ENCODE measurements at places on chromosomes 5 and 9.

DNA sequence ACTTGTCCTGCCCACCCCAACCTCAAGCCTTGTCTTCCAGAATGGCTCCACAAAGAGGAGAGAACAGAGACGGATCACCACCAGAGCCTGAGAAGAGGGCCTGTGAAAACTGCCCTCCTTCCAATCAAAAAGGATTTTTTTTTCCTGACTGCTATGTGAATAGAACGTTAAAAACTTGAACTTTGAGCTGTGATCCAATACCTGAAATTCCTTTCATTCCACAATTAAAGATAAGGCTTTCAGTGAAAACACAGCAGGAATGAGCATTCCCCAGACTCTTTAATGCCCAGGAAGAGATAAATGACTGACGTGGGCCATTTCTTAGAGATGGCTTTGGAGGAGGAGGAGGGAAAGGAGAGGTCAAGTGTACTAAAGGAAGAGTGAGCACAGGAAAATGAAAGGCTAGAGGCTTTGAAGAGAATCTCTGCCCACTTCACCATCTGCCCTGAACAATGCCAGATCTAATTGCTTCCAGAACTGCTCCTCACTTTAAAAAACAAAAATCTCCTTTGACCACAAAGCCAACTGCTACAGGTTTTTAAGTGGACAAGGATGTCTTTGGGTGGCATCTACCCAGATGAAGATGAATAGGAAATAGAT is 177.9 kb upstream of the MAP3K1 start:
- DNase-seq: no peak

DNA sequence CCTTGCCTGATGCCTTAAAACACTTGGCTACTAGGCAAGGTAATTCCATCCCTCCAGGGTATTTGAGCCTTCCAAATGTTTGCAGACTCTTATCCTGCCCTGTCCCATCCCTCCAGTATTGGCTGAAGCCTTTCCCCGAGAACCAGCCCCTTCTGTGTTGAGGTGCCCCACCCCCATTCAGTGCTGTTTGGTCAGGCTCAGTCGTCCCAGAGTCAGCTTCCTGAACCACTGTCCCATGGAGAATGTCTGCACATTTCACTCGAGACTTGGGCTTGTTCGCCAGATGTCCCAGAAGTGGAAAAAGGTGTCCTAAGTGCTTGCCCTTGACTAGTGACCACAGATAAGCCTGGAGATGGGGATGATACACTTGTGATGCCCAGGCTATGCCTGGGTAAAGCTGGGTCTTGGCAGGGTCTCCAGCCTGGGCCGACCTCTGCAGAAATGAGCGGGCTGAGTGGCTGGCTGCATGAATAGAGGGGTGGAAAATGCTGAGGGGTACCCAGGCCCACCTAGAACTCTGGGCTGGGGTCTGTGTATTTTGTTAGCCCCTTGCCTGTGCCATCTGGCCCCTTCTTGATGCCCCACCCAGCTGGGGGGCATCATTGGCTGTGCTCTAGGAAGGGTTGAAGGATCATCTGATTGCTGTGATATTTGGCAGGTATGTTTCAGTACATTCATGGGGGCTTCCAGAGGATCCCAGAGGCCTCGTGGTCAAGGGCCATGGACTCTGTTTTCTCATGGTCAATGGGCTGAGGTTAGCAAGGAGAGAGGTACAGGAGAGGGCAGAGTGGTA is 178.4 kb downstream of the MACROH2A1 start:
- no peak for DNase-seq

DNA sequence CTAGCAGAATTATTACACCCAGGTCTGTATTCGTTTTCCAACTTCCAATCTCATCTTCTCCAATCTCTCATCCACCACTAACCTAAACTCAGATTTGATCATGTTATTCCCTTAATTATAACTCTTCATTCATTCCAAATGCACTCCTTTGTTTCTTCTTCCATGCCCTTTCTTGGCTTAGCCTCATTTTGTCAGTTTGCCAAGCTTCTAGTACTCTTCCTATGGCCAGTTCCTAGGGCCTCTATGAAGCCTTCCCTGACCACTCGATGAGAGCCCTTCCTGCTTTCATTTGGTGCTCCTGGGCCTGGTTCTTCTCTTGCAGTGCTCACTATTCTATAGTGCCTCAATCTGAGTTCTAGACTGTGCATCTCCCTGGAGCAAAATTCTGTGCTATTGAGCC is 5.8 kb downstream of the FAM219A start:
- DNase-seq: no peak

DNA sequence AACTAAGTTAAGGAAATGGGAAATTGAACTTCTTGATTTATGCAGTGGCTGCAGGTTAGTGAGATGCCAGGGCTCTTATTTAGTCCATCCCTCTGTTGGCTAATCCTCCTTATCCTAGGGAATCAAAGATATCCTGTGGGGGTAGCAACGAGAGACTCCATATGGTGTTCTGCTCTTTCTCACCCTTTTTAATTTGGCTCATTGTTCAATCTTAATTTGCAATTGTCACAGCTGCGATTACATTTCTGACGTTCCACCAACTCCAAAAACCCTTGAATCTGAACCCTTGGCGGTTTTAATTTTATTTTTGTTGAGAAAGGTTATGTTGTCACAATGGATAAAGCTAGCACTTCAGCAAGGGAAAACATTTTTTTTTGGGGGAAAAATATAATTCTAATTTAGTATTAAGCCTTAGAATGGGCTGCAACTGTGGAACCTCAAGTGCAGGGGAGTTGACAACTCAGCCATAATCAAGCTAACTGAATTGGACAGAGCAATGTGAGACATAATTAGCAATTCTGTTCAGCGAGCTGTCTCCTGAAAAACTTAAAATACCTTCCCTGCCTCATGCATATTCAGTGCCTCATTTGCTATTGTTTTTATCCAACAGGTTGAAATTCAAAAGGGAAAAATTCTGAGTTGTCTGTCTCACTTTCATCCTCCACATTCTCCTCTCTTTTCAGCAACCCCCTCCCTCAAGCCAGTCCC is 91.3 kb downstream of the MAT2B start:
- no peak for DNase-seq

DNA sequence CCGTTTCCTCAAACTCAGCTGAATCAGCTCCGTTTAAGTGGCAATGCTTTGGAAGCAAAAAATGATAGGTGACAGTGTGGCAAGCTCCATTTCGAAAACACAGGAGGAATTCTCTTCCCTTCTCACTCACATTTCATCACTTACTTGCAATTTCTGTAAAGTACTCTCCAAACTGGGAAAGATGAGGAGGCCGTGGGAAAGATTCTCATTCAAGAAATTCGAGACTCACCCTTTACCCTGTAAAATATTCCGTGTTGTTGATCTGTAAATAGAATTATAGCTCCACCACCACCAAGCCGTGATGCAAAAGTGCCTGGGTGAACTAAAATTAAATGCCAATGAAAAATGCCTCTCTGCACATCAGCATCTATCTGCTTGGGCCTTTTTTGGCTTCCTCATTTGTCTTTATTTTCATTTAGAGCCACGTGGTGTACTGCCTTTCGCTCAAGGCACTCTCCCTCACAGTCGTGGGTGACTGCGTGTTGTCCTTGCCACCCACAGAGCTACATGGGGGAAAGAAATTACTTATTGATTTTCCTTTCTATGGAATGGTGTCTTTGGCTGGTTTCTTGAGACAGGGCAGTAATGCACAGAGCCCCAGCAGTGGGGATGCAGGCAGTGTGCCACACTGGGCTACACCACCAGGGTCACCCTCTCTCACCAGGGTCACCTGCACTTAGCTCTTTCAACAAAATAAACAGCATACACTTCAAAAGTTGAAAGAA is 289.3 kb upstream of the TAS2R1 start:
- no peak for DNase-seq

DNA sequence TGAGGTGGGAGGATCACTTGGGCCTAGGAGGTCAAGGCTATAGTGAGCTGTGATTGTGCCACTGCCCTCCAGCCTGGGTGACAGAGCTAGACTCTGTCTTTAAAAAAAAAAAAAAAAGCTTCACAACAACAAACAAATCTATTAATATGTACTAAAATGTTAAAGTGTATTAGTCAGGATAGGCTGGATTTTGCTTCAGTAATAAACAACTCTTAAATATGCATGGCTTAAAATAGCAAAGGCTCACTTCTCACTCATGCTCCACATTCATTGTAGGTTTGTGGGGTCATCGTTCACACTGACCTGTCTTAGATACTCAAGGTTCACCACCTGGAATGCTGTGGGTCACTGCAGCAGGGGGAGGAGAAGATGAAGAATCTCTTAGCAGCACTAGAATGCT is 33.8 kb upstream of the COL15A1 start:
- DNase-seq: no peak

DNA sequence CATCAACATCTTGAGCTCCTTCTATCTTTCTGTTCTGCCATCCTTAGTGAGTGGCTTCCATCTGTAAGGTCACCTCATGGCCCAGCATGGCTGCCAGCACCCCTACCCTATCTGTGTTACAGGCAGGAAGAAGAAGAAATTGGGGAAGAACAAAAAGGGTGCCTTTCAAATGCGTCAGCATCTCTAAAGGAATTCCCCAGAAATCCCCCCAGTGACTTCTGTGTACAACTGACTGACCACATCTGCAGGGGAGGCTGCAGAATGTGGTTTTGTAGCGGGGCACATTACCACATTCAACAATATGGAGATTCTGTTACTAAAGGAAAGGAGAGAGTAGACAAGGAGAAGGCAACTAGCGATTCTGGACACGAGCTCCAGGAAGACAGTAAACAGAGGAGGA is 40.1 kb downstream of the ALG2 start:
- no peak for DNase-seq

- DNase-seq: no peak
These were observed 263.2 kb downstream of the KCTD16 start for GRCh38 chr5:144433893-144434292.

- no peak for DNase-seq
These were observed 12.6 kb upstream of the ASPN start for GRCh38 chr9:92494856-92495255.

- no peak for DNase-seq
These were observed 307.8 kb downstream of the RAB3C start for GRCh38 chr5:58890701-58891085.

DNA sequence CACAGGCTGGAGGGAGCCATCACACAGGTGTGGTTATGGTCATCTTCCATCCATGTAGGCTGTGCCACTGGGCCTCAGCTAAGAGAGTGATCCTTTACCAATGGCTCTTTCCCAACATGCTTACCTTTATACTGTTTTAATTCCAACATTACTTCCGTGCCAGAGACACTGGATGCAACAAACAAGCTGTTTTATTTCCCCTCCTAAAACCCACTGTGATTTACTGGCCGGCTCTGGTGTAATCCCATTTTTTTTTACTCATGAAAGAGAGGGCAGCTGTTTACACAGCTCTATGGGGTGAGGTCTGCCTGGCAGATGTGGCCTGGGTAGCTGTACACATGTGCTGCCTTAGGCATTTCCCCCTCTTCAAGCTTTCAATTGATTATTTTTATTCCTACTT is 58.5 kb downstream of the MACROH2A1 start:
- no peak for DNase-seq

DNA sequence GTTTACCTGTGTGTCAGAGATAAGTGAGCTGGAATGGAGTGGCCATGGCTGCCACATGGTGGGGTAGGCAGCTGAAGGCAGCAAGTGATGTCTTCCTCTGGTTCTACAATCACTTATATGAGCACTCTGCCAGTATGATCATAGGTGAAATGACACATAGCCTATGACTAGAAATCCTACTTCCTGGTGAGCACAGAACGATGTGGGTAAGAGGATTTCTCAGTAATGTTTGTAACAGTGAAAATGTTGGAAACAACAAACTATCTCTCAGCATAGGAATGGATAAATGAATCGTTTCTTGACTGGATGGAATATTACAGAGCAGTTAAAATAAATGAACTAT is 187.0 kb upstream of the S1PR3 start:
- no peak for DNase-seq

- DNase-seq: no peak
These were observed 84.1 kb downstream of the PPP2R2B start for GRCh38 chr5:146794326-146795029.

DNA sequence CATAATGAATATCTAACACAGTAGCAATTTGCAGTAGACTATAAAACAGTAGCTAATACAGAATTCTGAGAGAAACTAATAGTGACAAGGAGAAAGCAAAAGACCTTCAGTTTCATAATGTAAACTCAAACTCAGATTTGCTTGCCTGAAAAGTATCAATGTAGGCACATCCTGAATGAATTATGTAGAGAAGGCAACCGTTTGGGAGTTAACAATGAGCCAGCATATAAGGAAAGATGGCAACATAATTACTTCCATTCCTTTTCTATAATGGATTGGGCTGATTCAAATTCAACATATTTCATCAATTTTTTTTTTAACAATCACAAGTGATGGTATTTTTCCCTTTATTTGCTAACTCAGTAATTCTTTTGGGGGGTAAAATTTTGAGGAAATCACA is 261.6 kb downstream of the SEMA5A start:
- DNase-seq: no peak

DNA sequence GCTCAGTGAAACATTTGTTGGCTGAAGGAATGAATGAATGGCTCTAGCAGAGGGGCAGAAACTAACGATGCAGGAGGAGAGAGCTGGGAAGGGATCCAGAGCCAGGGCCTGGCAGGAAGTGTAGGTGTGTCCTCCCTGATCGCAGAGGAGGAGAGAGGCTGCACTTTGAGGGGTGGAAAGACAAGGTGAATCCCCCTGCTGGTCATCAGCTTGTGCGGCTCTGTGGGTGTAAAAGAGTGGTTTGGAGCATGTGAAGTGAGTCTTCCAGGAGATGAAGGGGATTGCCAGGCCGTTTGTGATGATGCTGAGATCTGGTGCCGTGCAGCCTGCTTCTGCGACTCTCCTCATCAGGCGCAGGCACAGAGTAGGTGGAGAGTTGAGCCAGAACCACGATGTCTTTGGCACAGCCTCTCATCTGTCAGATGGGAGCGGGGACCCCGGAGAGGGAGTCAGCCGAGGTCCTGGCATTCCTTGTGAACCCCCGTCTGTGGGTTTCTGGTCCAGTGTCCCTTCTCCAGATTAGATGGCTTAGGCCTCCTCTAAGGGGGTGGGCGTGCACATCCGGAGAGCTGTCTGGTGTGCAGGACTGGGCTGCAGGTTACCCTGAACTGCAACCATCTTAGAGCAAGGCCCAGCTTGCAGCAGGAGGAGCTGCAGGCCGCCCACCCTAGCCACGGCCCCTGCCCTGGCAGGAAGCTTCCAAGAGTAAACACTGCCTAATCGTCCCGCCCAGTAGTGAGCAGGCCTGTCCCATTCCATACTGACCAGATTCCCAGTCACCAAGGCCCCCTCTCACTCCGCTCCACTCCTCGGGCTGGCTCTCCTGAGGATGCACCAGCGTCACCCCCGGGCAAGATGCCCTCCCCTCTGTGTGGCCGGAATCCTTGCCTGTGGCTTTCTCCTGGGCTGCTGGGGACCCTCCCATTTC is at the start of gene ADAMTS13:
TSS of gene ADAMTS13 (plus strand) at position 753 of the 928 bp plus-strand sequence. CDS start at position 830, 77 bp downstream.
- no peak for DNase-seq

GRCh38 chr9:20562051-20562450 is 60.2 kb downstream of the MLLT3 start:
- no peak for DNase-seq

Measured in stimulated activated CD4-positive, alpha-beta T cell treated with anti-CD3 and anti-CD28 coated beads, Interleukin-1b, Interleukin-23, amount 100 ng/mL, for 4 hours (primary cell).